ENCODE measurements at places on chromosomes 4 and X.

DNA sequence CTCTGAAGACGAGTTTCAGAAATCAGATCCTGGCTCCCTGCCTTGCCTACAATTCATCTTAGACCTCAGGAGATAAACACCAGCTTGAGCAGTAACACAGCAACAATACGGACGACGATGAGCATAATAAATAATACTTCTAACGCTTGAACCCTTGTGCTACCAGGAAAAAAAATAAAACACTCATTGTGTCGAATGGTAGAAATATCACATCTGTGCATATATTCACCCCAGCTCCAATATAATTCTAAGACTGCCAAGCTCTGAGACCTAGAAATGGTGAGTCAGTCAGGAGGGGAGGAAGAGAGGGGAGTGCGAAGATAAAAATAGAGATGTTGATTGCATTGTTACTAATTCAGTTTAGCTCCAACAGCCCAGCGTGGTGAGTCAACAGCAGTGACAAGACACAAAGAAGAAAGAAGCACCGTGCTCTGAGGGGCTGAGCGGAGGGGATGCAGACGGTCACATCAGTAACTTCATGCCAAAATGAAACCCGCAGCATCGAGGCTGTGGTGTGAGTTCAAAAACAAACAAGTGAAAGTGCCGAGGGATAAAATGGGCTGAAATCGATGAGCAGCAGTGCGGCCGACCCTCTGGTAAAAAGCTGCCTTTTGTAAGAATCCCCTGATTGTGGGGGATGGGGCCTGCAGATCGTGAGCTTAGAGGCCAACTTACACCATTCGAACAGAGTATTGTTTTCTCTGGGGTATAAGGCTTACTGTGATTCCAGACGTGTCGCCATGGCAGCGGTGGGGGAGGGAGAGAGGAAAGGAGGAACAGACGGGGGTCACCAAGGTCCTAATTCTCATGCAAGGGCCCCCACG lies 150.4 kb downstream of the MGST2 start:
- peak overlapping the region; percentile 89 for H3K27ac ChIP-seq
- H3K27me3 ChIP-seq = no peaks in the 10 kb centered on the region
- peak overlapping the region; percentile 23 for H3K4me3 ChIP-seq
- no peaks in the 10 kb centered on the region for H3K36me3 ChIP-seq
- peak; percentile 73 for DNase-seq
- H3K4me1 ChIP-seq = no peaks in the 10 kb centered on the region

- H3K27me3 ChIP-seq = no peaks in the 10 kb centered on the region
- no peaks in the 10 kb centered on the region for H3K4me1 ChIP-seq
- DNase-seq = no peak
- H3K4me3 ChIP-seq = no peak overlapping the region
- no peaks in the 10 kb centered on the region for H3K36me3 ChIP-seq
Observed at GRCh38 chrX:29241809-29242208, 654.6 kb downstream of the IL1RAPL1 start.

- H3K36me3 ChIP-seq = no peaks in the 10 kb centered on the region
- no peaks in the 10 kb centered on the region for H3K4me1 ChIP-seq
- no peak overlapping the region for H3K4me3 ChIP-seq
- DNase-seq = no peak
Observed at GRCh38 chr4:123731035-123731434, 334.4 kb downstream of the SPRY1 start.

GRCh38 chr4:162839814-162840213 lies 326.9 kb downstream of the NAF1 start:
- no peaks in the 10 kb centered on the region for H3K27me3 ChIP-seq
- DNase-seq = no peak
- H3K4me3 ChIP-seq = no peak overlapping the region

DNA sequence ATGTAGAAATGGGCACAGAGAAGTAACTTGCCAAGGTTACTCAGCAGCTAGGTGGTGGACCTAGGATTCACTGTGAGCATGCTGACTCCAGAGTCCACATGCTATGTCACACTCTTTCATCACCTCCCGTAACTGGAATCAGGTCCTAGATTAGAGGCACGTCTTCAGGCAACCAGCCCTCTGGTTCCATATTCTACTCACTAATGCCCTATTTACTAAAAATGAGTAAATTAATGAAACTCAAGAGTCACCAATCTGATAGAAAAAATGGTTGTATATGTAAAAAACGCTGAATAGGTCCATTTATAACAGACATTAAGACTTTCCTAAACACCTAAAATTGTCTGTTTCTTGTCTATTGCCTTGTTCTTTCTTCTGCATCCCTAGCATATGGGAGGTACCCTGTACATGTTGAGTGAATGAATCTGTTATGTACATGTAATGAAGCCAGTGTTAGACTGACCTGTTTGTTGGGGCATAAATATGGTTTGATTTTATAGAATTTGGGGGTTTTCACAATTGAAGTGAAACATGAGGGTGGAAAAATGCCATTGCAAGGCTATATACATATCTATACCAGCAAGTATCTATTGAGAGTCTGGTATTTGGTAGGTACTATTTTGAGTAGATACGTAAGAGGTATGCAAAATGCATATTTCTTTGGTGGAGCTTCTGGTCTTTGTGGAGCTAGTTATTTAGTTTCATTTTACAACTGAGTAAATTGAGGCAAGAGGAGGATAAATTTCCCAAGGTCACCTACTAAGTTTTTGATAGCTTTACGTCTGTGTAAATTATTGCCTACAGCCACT lies 7.5 kb upstream of the RUFY3 start:
- no peaks in the 10 kb centered on the region for H3K4me1 ChIP-seq
- H3K36me3 ChIP-seq = no peaks in the 10 kb centered on the region
- H3K27ac ChIP-seq = no peak overlapping the region
- no peak for DNase-seq
- no peak overlapping the region for H3K4me3 ChIP-seq

DNA sequence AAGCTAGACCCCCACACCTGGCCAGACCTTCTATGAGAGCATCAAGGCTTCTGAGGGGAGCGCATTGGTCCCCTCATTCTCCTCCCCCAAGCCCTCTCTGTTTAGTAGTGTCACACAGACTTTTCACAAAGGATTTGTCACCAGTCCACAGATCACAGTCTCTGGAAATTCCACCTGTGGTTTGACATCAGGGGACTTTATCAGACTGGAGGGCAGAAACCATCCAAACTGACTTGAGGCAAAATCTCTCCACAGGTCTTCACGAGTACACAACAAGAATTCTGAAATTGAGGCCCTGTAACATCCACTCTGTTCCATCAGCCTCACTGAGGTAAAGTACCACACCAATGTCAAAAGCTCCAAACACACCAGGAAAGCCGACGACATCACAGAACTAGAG lies 112.5 kb downstream of the SH3KBP1 start:
- H3K4me3 ChIP-seq = no peak overlapping the region
- H3K27me3 ChIP-seq = no peaks in the 10 kb centered on the region
- H3K27ac ChIP-seq = no peak overlapping the region
- DNase-seq = no peak
- H3K4me1 ChIP-seq = no peaks in the 10 kb centered on the region

- no peaks in the 10 kb centered on the region for H3K36me3 ChIP-seq
- DNase-seq = no peak
- no peak overlapping the region for H3K27ac ChIP-seq
- no peaks in the 10 kb centered on the region for H3K27me3 ChIP-seq
Observed at GRCh38 chr4:36267486-36268268, 13.7 kb upstream of the DTHD1 start.

DNA sequence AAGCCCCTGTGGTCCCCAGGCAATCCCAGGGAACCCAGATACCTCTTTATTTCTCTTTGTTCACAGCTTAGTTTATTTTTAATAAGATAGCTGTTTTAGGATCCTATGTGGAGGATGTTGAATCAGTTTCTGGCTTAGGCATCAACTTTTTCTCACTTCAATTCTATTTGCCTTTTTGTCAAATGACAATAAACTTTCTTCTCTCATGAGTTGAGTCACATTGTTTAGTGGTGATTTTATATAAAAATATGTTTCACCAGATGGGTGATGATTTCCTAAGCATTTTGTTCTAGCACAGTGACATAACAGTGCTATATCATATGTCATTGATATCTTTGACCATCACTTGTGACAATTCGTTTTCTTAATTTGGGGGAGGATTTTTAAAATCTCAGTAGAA lies 198.1 kb upstream of the PUDP start:
- no peaks in the 10 kb centered on the region for H3K27me3 ChIP-seq
- H3K36me3 ChIP-seq = no peaks in the 10 kb centered on the region

- no peaks in the 10 kb centered on the region for H3K36me3 ChIP-seq
- H3K4me3 ChIP-seq = no peak overlapping the region
- no peaks in the 10 kb centered on the region for H3K27me3 ChIP-seq
Observed at GRCh38 chrX:153947009-153947769, 2.7 kb upstream of the RENBP start.

GRCh38 chr4:184250795-184251669 lies 33.4 kb upstream of the ENPP6 start:
- H3K4me3 ChIP-seq = no peak overlapping the region
- no peaks in the 10 kb centered on the region for H3K4me1 ChIP-seq
- no peak overlapping the region for H3K27ac ChIP-seq
- H3K36me3 ChIP-seq = no peaks in the 10 kb centered on the region
- H3K27me3 ChIP-seq = no peaks in the 10 kb centered on the region
- no peak for DNase-seq

DNA sequence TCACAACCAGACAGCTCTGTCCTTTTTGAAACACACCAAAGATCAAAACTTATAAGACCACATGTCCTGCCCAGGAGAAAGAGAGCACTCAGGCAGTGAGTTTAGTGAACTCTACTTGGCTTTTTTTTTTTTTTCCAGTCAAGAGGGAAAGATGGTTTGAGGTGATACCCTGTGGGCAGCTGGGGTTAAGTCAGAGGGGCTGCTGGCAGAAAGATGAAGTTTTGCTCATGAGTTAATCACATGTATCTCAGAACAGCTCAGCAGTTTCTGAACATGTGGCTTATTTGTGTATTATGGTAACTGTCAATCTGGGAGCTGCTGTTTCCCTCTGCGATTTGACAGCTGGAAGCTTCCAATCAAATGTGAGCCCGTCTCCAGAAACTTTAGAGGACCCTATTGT lies 56.4 kb upstream of the MAP3K15 start:
- H3K27ac ChIP-seq = no peak overlapping the region
- H3K4me3 ChIP-seq = no peak overlapping the region
- no peak for DNase-seq

GRCh38 chrX:17053502-17053901 lies 107.0 kb downstream of the REPS2 start:
- no peaks in the 10 kb centered on the region for H3K27me3 ChIP-seq
- H3K36me3 ChIP-seq = no peaks in the 10 kb centered on the region
- no peaks in the 10 kb centered on the region for H3K4me1 ChIP-seq
- no peak for DNase-seq
- H3K27ac ChIP-seq = peak overlapping the region; percentile 29

DNA sequence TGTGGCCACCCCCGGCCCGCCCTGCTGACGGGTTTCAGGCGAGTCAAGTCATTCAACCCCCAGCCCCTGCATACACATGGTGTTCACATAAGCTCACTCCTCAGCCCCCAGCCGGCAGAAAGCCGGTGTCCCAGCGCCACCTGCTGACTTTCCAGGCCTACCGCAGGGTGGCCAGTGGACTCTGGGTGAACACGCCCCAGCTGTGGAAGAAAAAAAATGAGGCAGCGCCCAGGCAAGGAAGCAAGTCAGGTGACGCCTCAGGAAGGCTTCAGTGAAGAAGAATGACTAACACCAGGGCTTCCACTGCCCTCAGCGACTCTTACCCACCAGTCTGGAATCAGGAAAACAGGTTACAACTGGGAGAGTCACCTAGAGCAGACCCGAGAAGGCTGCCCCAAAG lies 15.8 kb downstream of the BCAP31 start:
- H3K4me3 ChIP-seq = no peak overlapping the region

- no peaks in the 10 kb centered on the region for H3K27me3 ChIP-seq
- peak overlapping the region; percentile 93 for H3K4me3 ChIP-seq
- no peak for DNase-seq
- no peaks in the 10 kb centered on the region for H3K4me1 ChIP-seq
Observed at GRCh38 chr4:70902577-70903290, 565 bp downstream of the MOB1B start.

- no peaks in the 10 kb centered on the region for H3K36me3 ChIP-seq
- peak overlapping the region; percentile 93 for H3K27ac ChIP-seq
- DNase-seq = peak; percentile 88
- peak overlapping the region; percentile 39 for H3K4me3 ChIP-seq
- H3K4me1 ChIP-seq = peaks cover 7% of the 10 kb centered on the region
- no peaks in the 10 kb centered on the region for H3K27me3 ChIP-seq
Observed at GRCh38 chr4:119025916-119026661, 109.5 kb upstream of the MYOZ2 start.

GRCh38 chr4:25926462-25926861 lies 12.4 kb downstream of the SMIM20 start:
- DNase-seq = no peak
- no peak overlapping the region for H3K4me3 ChIP-seq
- H3K27me3 ChIP-seq = no peaks in the 10 kb centered on the region
- no peaks in the 10 kb centered on the region for H3K4me1 ChIP-seq

DNA sequence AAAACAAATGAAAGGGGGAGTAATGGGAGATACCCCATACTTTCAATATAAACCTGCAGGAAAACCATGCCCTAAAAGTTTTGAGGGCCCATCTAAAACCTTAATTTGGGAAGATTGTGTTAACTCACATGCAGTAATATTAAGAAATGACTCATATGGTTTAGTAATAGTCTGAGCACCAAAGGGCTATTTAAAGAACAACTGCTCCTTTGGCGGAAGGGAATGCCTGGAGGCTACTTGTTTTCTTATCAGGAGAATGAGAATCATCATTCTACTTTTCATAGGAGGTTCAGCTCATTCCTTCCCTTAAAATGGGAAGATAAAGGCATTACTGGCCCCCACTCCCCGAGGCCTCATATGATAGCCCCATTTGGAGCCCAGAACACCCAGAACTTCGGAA lies 47.6 kb downstream of the SPIN3 start:
- no peak for DNase-seq
- H3K36me3 ChIP-seq = no peaks in the 10 kb centered on the region
- H3K4me3 ChIP-seq = no peak overlapping the region
- H3K27me3 ChIP-seq = no peaks in the 10 kb centered on the region

GRCh38 chr4:184890499-184890898 lies 64.7 kb upstream of the ACSL1 start:
- H3K27ac ChIP-seq = no peak overlapping the region
- H3K4me3 ChIP-seq = no peak overlapping the region
- no peak for DNase-seq

Measured in uterus (tissue), 4 donors.